NCI-H1048 (cell line): ENCODE measurements at places on chromosomes 1 and 21.

DNA sequence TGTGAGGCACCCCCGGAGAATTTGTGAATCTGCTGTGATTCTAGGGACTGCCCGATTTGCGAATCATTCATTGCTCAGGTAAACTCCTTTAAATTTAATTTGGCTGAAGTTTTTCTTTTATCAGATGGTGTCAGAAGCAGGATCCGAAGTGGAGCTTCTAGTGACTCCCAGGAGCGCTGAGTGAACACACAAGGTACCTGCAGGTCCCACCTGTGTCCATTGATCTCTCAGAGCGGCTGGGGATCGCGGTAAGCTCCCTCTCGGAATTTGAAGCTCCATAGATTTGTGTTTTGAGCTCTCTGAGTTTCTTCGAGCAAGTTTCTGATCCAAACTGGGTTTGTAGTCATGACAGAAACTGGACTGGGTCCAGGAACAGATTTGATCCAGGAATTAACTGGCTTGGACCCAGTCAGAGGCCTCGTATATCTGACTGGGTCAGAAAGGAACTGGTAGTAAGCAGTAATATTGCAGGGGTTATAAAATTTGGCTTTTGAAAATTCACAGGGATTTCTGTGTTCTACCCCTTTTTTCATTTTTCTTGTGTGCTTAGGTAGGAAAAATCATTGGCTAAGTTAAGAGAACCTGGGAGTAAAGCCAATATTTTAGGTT is 56.2 kb upstream of the EDEM3 start:
- DNase-seq, result no peak

GRCh38 chr1:20192364-20192763 is 6.0 kb upstream of the PLA2G2C start:
- DNase-seq, result no peak

DNA sequence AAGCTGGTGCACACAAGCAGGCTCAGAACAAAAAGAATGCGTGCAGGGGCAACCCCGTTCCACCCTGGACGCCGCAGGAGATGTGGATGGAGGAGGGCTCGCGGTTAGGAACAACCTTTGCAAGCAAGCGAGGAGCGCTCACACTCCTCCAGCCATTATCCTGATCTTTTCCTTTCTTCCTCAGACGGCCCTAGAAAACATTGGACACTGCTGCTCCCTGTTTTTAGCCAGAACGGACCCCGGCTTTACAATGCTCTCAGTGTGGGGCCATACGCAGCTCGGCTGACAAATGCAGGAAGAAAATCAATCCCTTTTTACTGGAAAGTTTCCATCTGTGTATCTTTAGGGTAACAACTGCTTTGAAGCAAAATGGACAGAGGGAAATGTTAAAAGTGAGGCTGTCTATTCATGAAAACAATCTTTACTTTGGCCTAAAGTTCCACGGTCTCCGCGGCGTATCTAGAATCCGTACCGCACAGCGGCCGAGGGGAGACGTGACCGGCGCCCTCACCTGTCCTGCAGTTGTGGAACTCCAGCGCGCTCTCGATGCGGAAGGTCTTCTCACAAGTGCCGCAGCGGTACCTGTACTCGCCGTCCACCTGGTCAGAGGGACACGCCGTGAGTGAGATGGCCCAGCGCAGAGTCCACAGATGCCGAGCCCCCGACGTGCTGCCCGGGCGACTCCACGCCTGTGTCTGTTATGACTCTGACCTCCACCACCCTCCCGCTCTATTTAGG is 44.0 kb downstream of the PRDM15 start:
- no peak for DNase-seq

- no peak for DNase-seq
These were observed 74.4 kb downstream of the CD58 start for GRCh38 chr1:116496380-116496779.

DNA sequence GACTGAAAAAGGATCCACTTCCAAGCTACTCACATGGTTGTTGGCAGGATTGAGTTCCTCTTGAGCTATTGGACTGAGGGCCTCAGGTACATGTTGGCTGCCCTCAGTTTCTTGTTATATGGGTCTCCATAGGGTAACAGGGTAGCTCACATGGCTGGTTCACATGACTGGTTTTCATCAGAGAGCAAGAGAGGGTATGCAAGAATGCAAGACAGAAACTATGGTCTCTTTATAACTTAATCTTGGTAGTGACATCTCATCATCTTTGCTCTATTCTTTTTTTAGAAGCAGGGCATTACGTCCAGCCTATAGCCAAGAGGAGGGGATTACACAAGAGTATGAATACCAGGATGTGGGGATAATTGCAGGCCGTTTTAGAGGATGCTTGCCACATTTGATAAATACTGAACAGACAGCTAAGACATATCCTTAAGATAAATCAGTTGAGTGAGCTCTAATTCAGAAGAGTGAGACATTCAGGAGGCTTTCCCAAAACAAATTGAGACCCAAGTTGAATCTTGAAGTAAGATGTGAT is 100.2 kb downstream of the HMCN1 start:
- no peak for DNase-seq

- no peak for DNase-seq
These were observed 71.7 kb downstream of the JAK1 start for GRCh38 chr1:64894438-64895196.

DNA sequence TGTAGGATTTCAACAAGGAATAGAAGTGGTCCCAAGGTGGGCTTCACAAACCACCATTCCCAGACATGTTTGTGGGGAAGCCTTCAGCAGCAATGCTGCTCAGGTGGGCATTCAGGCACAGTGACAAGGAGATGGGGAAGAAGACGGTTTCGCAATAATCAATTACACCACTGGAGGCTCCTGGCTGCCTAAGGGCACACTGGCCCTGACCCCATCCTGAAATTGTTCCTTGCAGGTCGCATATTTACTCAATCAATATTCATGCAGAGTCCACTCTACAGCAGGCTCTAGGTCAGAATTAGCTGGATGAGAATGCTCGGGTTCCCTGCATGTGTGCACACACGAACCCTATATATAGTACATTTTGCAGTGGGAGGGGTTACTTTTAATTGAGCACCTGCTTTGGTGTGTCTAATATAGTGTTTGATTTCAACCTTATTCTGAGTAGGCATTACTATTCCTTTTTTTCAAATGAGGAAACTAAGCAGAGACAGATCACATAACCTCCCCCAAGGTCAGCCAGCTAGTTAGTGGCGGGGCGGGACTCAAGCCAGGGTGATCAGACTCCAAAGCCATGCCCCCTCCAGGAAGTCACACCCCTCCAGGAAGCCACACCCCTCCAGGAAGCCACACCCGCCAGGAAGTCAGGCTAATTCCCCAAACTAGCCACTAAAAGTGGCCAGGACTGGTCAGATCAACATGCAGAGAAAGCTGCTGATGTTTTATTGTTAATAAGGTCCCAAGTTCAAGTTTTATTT is 106.5 kb downstream of the HLCS start:
- DNase-seq, result no peak

- no peak for DNase-seq
These were observed 391.9 kb downstream of the SIPA1L2 start for GRCh38 chr1:232238009-232238408.

- DNase-seq, result no peak
These were observed 115.2 kb downstream of the TGFBR3 start for GRCh38 chr1:91770667-91771268.
